MCF 10A (cell line): ENCODE measurements at places on chromosomes 4 and X. TPM values are rescaled to one million over a fixed set of nuclear protein-coding genes. Genes with fewer than 3 reads are reported as not detected.

LETM1 gene
- 85.0 and 86.3 TPM in 2 replicates for total RNA-seq

FAM193A gene
- total RNA-seq, result 30.7 and 31.3 TPM in 2 replicates

PPARGC1A gene
- 0.12 and 0.49 TPM in 2 replicates for total RNA-seq

GPR82 gene
- total RNA-seq, result not detected in 2 replicates

UGT2B10 gene
- not detected in 2 replicates for total RNA-seq

UGT2A1 gene
- total RNA-seq, result not detected in 2 replicates

CLCN5 gene
- 4.9 and 6.7 TPM in 2 replicates for total RNA-seq

ACSL4 gene
- total RNA-seq, result 48.0 and 70.1 TPM in 2 replicates

SPRY1 gene
- total RNA-seq, result 4.3 and 5.6 TPM in 2 replicates

FGFR3 gene
- 2.5 and 6.5 TPM in 2 replicates for total RNA-seq

GRCh38 chr4:82223715-82224114 lies 150.1 kb downstream of the HNRNPD start:
- no peak for DNase-seq

DNA sequence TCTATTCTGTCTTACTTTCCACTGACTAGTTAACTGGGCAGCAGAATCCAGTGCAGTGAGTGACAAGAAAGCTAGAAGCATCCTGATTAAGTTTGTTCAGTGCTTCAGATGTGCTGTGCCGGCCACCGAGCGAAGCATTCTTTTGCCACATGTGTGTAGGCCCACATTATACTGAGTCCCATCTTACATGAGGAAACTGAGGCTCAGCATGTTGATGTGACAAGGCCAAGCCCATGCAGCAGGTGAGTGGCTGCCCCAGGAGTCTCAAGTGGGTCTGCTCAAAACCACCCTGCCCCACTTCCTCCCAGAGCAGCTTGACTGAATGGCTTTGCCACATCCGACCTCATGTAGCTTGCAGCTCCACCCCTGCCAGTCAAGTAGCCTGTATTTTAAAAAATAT lies 50.5 kb downstream of the RHOH start:
- DNase-seq, result no peak

GRCh38 chr4:27009539-27009938 lies 148.9 kb downstream of the STIM2 start:
- DNase-seq, result peak; percentile 17

DNA sequence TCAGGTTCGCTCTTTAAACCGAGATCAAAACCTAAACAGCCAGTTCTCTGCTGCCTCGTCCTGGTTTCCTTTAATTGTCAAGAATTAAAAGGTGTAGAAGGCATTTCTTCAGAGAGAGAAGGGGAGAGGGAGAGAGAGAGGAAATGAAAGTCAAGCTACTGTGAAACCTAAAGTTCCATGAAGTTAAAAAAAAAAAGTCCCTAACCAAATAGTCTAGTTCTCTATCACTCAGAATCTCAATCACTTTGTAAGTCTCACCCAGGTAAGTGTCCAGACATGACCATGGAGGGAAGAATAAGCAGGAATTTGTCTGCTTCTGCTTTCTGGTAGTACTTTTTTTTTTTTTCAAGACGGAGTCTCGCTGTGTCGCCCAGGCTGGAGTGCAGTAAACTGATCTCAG lies 18.8 kb upstream of the SMIM14 start:
- no peak for DNase-seq

DNA sequence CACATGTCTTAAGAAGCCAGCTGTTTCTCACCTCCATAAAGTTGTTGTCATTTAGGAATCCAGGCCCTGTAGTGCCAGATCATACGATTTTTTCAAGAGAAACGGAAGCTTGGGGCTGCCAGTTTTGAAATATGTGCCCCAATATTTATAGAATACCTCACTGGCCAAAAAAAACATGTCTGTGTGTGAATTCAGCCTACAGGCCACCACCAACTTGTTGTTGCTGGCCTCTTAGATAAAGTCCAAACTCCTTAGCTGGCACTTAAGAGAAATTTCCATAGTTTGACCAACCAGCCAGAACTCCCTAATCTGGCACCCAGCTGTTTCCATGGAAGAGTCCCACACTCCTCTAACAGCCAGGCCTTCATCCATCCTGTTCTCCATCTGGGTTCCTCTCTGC lies 74.1 kb downstream of the WDR19 start:
- DNase-seq, result peak; percentile 8

DNA sequence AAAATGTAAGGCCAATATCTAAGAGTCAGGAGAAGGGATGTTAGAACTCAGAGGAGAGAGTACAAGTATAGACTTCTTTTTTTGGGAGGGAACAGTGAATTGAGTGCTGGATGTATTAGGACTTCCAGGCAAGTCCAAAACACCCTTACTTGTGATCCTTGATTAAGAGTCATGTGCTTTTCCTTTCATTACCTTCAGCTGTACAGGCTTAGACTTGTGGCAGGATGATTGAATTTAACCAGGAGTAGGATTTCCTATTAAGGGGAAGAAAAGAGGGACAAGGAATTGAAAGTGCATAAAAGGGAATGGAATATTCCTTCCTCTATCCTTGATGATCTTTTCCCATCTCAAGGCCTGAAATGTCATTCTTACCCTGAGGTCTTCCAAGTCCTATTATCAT lies 606.7 kb downstream of the STIM2 start:
- no peak for DNase-seq

- DNase-seq, result no peak
Measured at GRCh38 chr4:56537147-56537546, 31.6 kb downstream of the ARL9 start.

DNA sequence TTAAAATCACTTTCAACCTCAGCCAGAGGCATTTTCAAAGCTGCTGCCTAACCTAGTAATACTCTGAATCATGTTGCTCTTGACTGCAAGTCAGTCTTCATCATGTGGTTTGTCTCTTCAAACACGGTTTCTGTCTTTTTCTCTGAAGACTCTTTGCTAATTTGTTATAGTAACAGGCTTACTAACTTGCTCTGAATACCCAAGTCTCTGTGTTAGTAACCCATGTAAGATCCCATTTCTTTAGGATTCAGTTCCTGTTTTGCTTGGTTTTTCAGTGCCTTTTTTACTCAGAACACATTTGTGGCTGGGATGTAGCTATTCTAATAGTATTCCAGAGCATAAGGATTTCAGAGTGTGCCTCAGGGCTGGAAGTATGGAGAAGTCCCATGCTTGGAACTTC lies 1450.6 kb upstream of the IGFBP7 start:
- DNase-seq, result no peak

- peak; percentile 82 for DNase-seq
Measured at GRCh38 chr4:159547645-159548308, 444.9 kb downstream of the RAPGEF2 start.

- no peak for DNase-seq
Measured at GRCh38 chr4:121786221-121786620, 14.9 kb upstream of the EXOSC9 start.

- DNase-seq, result no peak
Measured at GRCh38 chr4:6229095-6229494, 28.7 kb upstream of the JAKMIP1 start.

DNA sequence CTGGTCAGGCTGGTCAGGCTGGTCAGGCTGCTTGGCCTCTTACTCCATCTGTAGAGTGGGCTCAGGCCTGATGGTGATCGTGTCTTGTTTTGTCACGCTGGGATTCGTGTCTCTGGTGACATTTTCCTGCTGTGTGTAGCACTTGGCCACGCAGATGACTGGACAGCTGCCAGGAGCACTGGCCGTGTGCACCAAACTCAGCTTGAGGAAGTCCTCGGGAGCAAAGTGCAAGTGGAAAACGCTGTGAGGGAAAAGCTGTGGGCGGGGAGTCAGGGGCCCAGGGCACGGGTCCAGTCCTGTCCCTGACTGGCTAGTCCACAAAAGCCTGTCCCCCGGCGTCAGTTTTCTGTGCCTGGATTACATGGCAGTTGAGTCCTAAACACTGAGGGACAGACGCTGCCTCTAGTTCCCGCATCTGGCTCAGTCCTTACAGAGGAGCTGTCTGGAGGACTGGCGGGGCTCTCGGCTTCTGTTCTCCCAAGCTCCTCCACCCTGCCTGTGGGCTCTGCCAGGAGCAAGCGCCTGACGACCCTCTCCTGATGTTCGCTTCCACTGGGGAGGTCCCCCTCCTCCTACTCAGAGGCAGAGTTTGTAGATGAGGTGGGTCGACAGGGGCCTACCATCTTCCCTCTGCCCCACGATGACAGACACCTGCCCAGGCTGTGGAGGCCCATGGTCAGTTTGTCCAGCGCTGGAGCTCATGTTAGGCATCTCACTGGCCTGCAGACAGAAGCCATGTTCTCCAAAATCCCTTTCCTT lies 35.9 kb upstream of the GRPEL1 start:
- no peak for DNase-seq

DNA sequence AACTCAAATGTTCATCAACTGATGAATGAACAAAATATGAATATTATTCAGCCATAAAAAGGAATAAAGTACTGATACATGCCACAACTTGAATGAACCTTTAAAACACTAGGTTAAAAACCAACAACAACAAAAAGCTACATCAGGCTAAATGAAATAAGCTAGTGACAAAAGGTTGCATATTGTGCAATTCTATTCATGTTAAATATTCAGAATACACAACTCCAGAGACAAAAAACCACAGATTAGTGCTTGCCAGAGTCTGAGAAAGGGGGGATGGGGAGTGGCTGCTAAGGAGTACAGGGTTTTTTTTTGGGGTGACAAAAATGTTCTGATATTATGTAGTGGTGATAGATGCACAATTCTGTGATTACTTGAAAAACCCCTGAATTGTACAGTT lies 58.5 kb downstream of the HAUS3 start:
- no peak for DNase-seq

DNA sequence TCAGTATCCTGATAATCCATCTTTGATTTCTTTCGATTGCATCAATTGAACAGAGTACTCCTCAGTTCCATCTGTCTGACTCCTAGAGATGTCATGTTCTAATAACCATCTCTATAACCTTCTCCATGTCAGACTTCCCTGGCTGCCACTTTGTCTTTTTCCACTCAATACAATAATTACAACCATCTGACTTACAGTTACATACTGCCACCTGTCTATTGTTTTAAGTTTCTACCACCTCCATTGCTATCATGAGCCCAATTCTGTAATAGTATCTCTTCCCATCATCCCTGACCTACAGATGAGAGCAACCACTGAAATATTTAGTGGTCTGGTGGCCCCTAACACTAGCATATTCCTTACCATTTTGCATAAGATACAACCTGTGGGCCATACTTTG lies 439.2 kb upstream of the FAM47C start:
- peak; percentile 6 for DNase-seq

DNA sequence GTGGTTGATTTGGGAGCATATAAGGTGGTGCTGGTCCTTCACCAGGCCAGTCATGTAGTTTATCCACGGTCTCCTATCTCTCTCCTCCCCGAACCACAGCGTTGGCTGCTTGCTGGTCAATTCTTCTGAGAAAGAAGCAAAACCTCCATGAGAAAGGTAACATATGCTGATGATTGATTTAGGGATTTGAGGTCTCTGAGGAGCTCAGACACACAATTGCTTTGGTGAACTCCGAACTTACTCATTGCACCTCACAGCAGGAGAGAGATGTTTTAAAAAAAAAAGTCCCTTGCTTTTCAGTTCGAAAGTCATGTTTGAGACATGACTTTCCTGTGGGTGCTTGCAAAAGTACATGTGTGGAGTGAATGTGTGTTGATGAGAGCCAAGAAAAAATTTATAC lies 100.2 kb downstream of the TSPAN7 start:
- DNase-seq, result no peak

DNA sequence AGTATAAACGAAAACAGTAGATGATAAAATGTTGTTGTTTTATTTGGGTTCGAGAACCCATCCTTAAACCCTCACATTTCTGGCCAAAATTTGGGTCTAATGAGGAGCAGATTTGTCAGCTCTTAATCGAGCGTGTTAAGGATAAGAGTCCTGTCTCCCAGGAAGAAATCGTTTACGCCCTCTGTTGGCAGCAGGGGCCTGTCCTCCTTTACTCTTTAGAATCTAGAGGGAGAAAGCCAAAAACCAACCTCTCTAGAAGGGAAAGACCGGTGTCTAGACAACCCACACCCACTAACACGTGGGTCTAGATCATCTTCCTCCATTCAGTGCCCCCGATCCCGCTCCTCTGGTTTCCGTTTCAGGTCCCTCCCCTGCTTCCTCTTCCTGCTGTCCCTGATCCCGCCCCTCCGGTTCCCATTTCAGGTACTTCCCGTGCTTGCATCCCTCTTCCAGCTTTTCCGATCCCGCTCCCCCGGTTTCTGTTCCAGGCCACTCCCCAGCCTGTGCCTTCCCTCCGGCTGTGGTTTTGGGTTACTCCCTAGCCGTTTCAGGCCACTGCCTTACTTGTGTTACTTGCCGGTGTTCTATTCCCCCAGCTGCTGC lies 339.1 kb downstream of the PAPSS1 start:
- no peak for DNase-seq

DNA sequence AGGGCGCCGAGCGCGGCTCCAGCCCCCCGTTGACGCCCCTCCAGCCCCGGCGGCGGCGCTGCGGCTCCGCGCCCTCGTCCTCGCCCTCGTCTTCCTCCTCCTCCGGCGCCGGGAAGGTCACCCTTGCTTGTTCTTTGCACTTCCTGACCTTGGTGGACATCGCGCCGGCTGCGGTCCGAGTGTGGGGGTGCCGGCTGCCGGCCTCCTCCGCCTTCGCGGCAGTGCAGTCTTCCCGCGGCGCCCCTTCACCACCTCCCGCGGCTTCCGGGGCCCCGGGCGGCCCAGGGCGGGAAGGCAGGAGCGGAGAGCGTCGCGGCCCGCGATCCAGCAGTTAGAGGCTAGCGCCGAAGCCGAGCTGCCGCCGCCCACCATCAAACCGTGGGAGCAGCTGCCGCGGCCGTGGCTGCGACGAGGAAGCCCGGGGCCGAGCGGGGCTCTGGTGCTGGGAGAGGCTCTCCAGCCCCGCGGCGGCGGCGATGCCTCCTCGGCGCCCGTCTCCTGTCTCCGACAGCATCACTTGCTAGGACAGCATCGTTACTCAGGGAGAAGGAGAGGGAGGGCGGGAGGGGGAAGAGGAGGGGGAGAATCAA lies at the start of gene TRPC3:
Gene TRPC3, minus strand, starts transcription at position 540 of the 590 bp plus-strand sequence. Its CDS starts 380 bp downstream, at position 160.
- DNase-seq, result peak; percentile 21

GRCh38 chr4:38842994-38843393 lies 13.6 kb downstream of the TLR6 start:
- DNase-seq, result no peak

- peak; percentile 62 for DNase-seq
Measured at GRCh38 chrX:45710081-45710801, 509.6 kb upstream of the DIPK2B start.

DNA sequence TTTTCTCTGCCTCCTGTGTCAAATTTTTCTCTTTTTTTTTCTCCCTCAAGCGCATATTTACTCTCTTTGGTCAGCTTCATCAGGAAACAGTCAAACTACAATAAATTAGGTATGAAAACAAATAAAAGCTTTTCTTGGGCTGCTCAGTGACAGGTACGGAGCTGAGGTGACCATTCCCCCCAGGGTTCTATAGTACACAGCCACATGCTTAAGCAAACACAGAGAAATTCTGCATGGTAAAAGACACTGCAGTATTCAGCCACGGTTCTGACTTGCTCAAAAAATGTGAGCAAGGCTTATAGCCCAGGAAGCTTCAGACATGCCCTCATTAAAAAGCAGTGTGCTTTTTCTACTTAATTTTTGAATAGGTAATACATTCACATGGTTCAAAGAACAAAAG lies 138.5 kb downstream of the GRIA3 start:
- DNase-seq, result no peak
